ENCODE measurements at places on chromosomes 16 and 17. TPM values are rescaled to one million over a fixed set of nuclear protein-coding genes. Genes with fewer than 3 reads are reported as not detected.
A peak's percentile ranks its signal among the peaks of the same experiment; 100 is the strongest.

GRCh38 chr17:29045734-29046472, 3.0 kb downstream of the PIPOX start:
- DNase-seq: no peak

GRCh38 chr16:715477-716199, 720 bp downstream of the METRN start:
- DNase-seq: no peak

DNA sequence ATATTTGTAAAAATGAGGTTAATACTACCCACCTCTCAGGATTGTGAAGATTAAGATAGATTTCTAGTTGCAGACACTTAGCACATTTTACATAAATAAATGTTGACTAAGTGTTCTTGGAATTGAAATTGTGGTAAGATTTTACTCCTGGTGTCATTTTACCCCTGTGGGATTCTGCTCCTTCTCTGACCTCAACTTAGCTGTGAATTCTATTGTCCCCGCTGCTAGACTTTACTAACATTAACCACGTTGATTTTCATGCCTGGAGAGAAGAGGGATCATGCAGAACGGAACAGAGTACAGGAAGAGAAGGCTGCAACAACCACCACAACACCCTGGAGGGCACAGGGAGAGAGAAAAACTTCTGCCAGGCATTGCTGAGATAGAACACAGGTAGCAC, 2.1 kb upstream of the TOM1L1 start:
- no peak for DNase-seq

- DNase-seq: no peak
Observed at GRCh38 chr16:82368041-82368440, 198.0 kb upstream of the MPHOSPH6 start.

GRCh38 chr16:86680162-86680561, 101.8 kb downstream of the FOXL1 start:
- peak; percentile 48 for DNase-seq

- peak; percentile 34 for DNase-seq
Observed at GRCh38 chr17:7903154-7904103, 12.7 kb downstream of the RNF227 start.

- no peak for DNase-seq
Observed at GRCh38 chr17:72950242-72950931, 142.1 kb downstream of the SLC39A11 start.

DNA sequence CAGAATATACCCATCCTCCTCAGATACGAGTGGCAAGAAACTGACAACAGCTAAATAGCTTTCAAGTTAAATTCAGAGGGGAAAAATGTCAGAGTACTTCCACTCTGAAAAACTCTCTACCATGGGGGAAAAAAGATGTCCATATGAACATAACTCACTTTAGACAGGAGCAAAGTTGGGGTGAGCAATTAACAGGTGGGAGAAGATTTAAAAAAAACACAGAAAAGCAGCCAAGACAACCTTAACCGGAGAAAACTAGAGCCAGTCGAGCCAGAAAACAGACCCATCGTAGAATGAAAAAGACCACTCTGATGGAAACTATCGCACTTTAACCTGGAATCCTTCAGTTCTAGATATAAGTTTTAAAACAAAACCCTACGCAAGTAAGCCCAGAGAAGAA, 833 bp downstream of the TERF2 start:
- DNase-seq: no peak

DNA sequence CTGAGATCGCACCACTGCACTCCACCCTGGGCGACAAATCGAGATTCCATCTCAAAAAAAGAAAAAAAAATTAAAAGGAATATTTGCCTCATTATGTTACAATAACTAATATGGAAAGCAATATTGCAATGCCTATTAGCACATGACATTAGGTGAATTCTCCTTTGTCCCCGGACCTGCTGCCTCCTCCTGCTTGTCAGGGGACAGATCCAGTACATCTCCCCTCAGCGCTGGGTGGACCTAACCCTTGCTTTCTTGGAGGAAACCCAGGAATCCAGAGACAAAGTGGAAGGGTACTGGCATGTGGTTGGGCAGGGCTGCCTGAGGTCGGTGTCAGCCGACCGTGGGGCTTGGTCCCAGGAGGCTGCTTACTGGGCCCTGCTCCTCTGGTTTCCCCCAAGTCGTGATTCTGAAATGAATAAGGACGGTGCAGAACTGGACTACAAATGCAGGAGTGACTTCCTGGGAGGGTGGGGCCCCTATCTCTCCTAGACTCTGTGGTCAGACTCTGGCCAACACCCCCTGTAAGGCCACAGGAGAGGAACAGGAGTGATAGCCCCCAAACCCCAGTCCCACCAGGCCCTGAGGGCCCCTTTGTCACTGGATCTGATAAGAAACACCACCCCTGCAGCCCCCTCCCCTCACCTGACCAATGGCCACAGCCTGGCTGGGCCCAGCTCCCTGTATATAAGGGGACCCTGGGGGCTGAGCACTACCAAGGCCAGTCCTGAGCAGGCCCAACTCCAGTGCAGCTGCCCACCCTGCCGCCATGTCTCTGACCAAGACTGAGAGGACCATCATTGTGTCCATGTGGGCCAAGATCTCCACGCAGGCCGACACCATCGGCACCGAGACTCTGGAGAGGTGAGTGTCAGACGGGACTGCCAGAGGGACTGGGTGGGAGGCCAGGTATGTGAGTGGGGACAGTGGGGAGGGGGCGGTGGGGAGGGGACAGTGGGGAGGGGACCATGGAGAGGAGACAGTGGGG, at the start of gene HBZ:
Gene HBZ (plus strand): TSS at position 504 of the 988 bp plus-strand sequence. CDS start 266 bp downstream, at position 770.
- no peak for DNase-seq

DNA sequence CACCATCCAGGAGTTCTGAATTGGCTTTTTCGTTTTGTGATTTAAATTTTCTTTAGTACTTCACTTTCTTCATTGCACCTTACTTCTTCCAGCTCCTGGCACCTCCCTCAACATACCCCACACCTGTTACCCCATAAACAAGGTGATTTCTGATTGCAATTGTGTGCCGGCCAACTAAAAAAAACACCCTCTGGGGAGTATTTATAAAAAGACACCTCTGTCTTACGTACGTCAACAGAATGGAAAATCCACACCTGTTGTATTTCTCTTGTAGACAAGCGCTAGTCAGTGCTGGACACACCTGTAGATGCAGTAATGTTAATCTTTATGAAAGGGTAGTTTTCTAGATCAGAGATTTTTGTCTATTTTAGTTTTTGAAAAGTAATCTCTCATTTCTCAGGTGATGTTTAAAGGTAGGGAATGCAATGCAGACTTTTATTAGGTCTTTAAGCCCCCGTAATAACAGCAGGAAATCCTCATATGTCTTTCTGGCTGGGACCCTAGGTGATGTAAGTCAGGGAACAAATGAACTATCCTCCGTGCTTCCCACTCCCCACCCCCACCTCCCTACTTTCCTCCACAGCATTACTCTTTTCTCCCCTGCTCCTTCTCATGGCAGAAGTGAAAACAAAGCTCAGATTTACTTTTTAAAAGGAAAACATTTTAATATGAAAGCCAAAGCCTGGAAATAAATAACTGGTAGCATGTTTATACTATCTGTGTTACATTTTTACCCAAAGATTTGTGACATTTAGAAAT, 4.2 kb downstream of the MSI2 start:
- no peak for DNase-seq

GRCh38 chr16:58057784-58058183, 32.2 kb downstream of the MMP15 start:
- no peak for DNase-seq

DNA sequence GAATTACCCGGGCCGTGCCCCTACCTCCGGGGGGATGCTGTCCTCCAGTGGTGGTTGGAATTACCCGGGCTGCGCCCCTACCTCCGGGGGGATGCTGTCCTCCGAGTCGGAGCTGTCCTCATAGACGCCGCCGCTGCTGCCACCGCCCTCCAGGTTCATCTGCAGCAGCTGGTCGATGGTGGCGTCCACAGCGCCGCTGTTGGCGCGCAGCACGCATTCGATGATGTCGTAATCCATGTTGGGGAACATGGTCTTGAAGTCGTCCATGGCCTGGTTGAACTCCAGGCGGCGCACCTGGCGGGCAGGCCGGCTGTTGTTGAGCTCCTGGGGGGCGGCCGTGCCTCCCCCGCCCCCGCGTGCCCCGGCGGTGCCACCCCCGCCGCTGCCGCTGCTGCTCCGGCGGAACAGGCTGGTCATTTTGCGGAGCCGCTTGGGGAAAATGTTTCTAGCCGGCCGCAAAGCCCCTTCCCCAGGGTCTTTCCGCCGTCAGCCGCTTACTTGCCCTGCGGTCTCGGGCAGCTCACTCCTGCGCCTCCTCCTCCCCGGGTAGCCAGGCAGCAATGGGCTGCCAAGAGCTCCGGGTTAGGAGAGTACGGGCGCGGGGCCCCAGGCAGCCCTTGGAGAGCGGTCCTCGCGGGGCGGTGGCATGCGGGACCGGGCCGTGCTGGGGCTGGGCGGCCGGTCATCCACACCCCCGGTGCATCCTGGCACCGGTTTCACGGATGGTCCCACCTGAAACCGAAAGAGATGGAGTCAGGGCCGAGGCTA, 35.5 kb upstream of the MRPS23 start:
- no peak for DNase-seq

DNA sequence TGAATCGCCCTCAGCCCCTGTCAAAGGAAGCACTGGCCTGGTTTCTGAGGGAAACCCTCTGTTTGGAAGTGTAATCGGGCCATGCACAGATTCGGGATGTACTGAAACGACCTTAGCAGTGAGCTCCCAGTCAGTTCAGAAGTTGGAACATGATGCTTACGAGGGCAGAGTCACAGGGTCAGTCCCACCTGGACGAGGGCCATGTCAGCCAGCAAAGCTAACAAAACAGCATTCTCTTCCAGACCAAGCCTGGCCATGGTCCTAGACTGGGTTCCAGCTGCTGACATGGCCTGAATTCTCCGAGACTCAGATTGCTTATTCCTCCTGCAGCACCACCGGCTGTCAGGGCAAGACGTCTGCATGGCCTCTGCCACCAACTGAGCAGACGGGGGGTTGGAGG, 192.2 kb upstream of the WSCD1 start:
- no peak for DNase-seq

Gene CDH3
- not detected for polyA plus RNA-seq

Gene MSLN
- polyA plus RNA-seq: 1.2 TPM

Gene CLEC10A
- 17.6 TPM for polyA plus RNA-seq

Gene CHD9NB
- 6.6 TPM for polyA plus RNA-seq
